ENCODE measurements at places on chromosomes 11 and 22.

- DNase-seq: no peak
Measured at GRCh38 chr22:24305260-24305692, 34.6 kb downstream of the SPECC1L start.

- DNase-seq: no peak
Measured at GRCh38 chr11:13262096-13262495, 15.5 kb upstream of the BMAL1 start.

DNA sequence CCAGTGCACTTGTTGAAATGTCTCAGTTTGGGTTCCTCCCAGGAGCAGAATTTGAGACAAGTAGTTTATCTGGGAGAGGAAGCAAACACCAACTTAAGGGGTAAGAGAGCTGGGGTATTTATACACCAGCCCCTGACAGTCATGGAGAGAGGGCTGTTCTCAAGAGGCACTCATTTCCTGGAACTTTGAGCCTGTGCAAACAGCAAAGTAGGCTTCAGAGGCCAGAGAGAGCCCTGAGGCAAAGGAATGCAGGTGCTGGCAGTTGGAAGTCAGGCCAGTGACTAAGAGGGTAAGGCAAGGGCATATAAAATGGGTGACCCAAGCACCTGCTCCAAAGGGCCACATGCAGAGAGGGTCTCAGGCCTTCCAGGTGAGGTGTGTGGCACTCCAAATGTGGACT, 16.1 kb downstream of the MS4A18 start:
- no peak for DNase-seq

GRCh38 chr11:34425360-34425759, 13.4 kb upstream of the CAT start:
- no peak for DNase-seq

GRCh38 chr22:25645964-25646363, 81.5 kb downstream of the GRK3 start:
- no peak for DNase-seq

- DNase-seq: no peak
Measured at GRCh38 chr11:14059491-14059890, 97.0 kb downstream of the SPON1 start.

- no peak for DNase-seq
Measured at GRCh38 chr11:15473954-15474837, 359.5 kb downstream of the INSC start.

DNA sequence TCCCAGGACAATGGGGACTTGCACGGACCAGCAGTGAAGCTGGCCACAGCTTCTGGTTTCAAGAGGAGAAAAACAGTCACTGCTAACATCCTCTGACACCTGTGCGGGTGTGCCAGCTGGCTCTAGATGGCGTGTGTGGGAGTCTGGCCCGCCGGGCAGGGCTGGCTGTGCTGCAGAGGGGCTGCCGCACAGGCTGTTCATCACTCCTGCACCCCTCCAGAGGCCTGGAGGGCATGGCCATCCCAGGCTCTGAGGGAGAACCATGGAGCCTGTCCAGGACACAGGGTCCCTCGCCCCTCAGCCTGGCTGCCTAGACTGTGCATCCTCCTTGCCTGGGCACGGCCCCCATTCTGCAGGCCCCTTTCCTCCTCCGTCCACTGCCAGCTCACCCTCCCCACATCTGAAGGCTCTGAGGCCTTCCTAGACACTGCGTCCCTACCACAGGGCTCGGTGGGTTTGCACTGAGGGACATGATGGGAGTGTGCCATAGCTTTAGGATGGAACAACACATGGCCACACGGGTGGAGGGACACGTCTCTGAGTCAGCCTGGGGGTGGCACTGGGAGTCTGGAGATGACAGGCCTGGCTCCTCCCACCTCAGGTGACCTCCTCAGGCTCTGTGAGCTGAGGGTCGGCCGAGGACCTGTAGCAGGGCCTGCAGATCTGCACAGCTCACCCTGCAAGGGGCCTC, 42.1 kb upstream of the GNB1L start:
- no peak for DNase-seq

DNA sequence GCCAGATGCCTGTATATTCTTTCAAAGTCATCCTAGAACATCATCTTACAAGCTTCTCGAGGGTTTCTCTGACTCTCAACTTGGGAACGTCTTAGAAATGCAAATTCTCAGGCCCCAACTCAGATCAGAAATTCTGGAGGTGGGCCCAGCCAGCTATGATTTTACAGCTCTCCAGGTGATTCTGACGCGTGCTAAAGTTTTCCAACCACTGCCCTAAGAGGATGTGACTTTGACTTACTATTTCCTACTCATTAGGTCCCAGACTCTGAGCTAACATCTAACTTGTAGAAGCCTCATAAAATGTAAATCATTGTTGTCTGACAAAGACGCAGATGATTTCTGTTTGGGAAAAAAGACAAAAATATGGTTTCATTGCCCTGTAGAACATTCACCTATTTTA, 61.1 kb downstream of the IRAG1 start:
- DNase-seq: no peak
